Left kidney (tissue), 8 donors: ENCODE measurements at places on chromosomes 6 and 20. TPM values are rescaled to one million over a fixed set of nuclear protein-coding genes. Genes with fewer than 3 reads are reported as not detected.

The RIPPLY2 gene
- polyA plus RNA-seq = not detected

The GRM1 gene
- 0.18 TPM for polyA plus RNA-seq

The CARMIL1 gene
- polyA plus RNA-seq = 106 TPM

The LY6G5C gene
- 2.7 TPM for polyA plus RNA-seq

DNA sequence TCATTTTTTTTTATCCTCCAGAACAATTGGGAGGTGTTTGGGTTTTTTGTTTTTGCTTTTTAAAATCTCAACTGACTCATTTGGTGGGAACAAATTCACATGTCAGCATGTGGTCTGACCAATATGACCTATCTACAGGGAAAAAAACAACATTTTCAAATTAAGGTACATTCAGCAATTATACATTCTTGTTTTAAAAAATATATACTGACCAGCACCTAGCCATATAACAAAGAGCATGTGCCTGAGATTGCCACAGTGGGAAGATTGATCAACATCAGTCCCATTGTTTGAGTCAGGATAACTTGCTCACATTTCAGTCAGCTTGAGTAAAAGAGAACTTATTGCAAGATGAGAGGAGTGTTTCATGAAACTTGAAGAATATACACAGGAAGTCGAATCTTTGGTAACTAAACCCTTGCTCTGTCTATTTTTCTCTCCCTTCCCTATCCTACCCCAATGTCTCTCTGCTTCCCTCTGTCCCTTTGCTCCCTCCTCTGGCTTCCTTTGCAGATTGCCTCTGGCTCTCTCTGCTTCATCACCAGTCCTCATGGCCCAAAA lies 163.2 kb upstream of the TAB2 start:
- DNase-seq = no peak

DNA sequence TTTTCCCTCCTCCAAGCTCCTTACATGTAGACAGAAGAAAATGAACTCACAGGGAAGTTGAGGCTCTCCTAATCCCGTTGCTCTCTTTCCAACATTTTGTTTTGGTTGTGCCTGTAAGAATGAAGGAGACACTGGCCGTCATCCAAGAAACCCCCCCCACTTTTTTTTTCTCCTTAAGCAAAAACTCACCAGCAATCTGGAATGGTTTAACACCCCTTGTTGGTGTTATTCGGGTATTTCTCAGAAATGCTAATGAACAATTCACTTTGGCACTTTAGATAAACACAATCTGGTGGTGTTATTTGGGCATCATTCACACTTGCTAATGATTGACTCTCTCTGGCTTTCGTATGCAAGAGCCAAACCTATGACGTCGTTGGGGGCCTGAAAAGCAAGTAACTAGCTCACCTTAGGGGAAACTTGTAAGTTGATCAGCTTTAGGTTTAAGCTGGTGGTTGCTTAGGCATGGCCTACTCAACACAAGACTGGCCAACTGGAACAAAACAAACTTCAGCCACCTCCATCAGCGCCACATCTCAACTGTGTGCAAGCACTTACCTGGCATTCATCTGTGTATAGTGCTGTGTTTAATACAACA lies 24.3 kb upstream of the OLIG3 start:
- no peak for DNase-seq

DNA sequence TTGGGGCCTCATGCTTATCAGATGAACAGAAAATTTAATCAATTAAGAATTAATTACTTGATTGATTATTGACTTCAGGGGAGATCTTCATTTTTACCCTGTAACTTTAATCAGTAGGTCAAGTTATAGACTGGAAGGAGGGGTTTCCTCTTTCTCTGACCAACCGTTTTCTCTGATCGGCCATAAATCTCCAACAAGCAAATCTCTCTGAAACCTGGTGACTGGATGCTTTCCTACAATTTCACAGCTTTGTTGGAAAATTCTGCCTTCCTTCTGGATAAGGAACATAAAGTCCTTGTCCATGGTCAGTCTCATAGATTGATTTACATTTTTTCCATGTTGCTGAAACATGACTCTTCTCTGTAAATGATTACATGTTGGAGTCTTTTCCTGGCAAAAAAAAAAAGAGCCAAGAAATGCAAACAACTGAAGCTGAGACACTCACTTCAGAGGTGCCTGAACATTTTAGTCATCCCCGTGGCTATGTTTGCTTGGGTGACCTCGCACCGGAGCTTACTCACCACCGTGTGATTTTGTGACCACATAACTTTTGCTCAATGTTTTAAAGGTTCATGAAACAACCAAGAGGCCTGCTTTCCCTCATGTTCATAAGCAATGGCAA lies 31.0 kb downstream of the IRF4 start:
- no peak for DNase-seq

- no peak for DNase-seq
These were observed 26.3 kb downstream of the LHFPL5 start for GRCh38 chr6:35831257-35832007.

- no peak for DNase-seq
These were observed 8.4 kb downstream of the GMDS start for GRCh38 chr6:2237001-2237400.

DNA sequence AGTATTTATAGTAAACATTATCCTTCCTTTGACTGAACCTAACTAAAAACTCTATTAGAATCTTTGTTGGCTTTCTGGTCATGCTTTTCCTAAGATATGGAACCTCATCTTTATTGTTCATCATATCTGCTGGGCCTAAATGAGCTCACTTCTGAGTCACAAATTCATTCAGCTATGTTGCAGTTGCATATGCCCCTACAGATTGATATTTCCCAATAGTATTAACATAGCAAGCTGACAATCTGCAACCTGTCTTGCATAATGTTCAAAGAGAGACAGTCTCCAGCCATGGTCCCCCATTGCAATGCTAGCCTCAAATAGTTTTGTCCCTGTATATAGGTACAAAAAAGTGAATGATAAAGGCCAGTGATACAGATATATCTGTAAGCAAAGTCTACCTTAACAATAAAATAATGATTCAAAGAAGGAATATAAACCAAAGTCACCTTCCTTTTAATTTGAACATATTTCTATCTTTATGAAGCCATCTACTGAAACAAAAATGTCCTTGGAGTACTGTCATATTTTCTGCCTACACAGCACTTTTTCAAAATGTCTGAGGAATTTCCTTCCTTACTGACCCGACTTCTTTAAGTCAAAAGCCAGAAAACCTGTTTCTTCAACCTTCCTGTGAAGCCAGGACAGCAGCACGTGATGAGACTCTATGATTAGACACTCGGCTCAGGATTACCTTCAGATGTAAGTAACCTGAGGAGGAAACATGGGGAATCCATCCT lies 140.7 kb downstream of the UBE3D start:
- DNase-seq = no peak

DNA sequence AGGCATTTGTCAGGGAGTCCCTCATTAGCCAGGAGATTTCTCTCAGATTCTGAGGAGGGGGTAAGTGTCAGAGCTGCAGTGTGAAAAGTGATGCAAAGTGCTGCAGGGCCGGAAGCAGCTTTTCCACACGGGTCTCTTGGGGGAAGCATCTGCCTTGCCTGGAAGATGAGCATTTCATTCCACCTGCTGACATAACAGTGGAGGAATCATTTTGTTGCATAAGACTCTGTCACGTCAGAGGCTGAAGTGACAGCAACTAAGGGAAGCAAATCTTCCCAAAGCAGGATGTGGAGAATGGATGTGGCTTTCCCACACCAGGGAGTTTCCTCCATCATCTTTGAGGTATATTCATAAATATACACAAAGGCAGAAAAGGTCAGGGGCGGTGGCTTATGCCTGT lies 22.8 kb downstream of the DCBLD1 start:
- no peak for DNase-seq

- DNase-seq = no peak
These were observed 83.0 kb upstream of the CITED2 start for GRCh38 chr6:139457476-139457875.

DNA sequence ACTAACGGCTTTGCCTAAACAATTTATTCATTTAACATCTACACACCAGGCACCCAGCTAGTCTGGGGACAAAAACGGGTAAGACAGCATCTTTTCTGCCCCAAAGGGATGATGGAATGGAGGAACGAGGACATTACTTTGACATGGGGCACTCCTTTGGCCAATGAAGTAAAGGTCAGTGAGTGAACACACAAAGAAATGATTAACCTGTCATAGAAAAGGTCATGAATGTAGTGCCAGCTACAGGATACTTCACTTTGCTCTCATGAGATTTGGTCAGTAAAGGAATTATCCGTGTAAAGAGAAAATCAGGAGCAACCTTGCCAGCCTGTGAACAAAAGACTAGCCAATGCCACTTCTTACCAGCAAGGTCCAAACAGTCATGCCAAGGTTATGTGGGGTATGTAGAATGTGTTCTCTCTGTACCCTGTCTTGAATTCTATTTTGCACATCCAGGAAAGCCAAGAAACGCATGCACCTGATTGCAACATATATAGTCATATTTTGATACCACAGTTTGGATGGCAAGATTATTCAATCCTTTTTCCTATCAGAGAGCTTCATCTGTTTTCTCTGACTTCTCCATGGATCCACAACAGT lies 145.3 kb downstream of the GMPR start:
- DNase-seq = no peak

DNA sequence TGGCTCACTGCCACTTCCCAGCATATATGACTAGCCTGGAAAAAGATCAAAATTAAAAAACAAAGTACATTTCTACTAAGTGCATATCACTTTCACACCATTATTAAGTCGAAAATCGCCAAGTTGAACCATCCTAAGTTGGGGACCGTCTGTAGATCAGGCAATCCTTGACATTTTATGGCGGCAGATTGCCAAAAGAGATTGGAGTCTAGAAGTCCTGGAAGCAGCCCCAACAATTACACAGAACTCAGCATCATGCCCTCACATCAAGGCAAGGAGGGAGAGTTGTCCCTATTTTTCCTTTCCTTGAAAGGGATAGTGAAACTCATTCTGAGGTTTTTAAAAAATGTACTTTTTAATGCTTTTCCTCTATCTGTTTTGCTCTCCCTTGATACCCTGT lies 30.7 kb downstream of the SLC22A3 start:
- no peak for DNase-seq

DNA sequence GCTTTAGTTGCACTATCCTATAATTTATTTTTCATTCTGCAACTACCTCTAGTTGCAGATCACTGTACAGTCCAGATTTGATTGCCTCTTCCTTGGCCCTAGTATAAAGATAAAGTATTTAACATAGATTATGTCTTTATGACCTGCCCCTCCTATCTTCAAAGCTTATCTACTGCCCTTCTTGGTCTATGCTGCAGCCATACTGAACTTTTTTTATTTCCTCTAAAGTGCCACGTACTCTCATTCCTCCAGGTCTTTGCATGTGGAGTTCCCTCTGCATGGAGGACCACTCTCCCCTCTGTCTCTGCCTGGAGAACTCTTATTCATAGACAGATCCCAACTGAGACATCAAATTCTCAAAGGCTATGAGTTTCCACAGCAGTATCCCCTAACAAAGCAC lies 168.0 kb downstream of the PTPRK start:
- DNase-seq = no peak

GRCh38 chr6:10756085-10756484 lies 8.5 kb downstream of the TMEM14B start:
- DNase-seq = no peak

DNA sequence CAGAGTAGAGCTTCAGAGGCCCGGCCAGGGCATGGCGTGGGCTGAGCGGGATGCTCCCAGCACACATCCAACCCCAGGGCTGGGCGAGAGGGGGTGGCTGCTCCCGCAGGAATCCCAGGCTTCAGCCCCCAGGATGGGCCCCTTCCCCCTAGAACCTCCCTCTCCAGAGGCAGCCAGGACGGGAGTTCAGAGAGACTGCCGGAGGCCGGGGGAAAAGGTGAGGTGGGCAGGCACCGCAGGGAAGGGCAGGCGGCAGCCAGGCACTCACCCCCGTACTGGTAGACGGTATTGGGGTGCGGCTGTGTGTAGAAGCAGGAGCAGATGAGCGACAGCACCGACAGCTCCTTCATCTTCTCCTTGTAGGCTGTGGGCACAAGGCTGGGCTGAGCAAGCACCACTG lies 9.3 kb downstream of the STMN3 start:
- DNase-seq = no peak

GRCh38 chr6:47308552-47309290 lies 984 bp downstream of the TNFRSF21 start:
- DNase-seq = peak; percentile 42

GRCh38 chr6:162289972-162290371 lies 437.6 kb downstream of the PRKN start:
- no peak for DNase-seq

DNA sequence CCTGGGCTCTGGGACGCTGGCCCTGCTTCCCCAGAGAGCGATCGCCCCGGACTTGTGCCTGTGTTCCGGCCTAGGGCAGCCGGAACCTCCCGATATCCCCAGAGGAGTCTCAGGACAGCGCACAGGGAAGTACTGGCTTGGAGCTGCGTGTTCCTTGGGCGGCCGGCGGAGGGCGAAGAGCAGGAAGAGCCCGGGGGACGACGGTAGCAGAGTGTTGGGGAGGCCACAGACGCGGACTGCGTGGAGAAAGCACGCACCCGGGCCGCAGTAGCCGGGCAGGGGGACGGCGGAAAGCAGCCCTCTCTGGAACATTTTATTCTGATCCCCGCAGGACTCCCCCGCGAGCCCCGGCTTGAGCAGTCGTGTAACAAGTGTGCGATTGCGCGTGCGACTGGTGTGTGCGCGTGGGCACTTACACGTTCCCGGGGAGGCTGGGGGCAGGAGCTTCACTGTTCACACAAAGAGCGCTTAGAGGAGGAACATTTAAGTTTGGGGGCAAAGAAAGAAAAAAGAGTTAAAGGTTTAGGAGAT lies 36.1 kb downstream of the NCR2 start:
- DNase-seq = peak; percentile 57

DNA sequence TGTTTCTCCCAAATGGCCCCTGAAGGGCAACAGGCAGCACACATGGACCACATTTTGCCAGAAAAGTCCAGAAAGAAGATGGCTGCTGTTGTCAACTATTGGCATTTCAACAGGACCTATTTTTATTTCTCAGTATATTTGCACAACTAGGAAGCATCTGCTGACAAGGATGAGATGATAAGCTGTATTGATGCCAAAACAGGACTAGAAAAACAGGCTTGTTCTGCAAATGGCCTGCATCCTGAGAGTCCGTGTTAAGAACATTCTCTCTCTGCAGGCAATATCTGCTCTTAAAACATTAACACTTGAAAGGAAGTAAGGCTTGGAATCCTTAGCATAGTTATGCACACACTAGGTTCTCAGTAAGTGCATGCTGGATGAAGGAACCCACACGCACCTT lies 283.7 kb downstream of the ESR1 start:
- DNase-seq = no peak
